ENCODE measurements at places on chromosomes 7 and 10.

- DNase-seq = no peak
Measured at GRCh38 chr7:116426428-116427156, 72.9 kb upstream of the CAV2 start.

GRCh38 chr10:121137533-121137932 is 286.4 kb downstream of the WDR11 start:
- no peak for DNase-seq

- no peak for DNase-seq
Measured at GRCh38 chr7:20197125-20197748, 19.9 kb downstream of the MACC1 start.

DNA sequence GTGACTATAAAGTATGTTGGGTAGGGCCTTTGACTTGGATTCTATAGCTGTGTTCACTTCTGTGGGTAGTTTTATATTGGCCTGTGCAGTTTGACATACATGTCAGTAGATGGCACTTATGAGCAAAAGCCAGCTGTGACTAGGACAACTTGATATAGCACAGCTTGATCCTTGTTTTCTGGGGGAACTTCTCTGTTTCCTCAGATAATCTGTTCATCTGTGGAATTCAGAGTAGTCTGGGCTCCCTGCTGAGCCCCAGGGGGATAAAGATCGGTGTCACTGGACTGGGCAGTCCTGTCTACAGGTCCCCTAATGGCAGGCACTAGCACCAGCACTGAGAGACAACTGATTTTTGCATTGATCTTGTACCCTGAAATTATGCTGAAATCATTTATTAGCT is 25.4 kb downstream of the CYP2C9 start:
- DNase-seq = no peak

- no peak for DNase-seq
Measured at GRCh38 chr7:90303241-90303640, 17.9 kb downstream of the FAM237B start.

DNA sequence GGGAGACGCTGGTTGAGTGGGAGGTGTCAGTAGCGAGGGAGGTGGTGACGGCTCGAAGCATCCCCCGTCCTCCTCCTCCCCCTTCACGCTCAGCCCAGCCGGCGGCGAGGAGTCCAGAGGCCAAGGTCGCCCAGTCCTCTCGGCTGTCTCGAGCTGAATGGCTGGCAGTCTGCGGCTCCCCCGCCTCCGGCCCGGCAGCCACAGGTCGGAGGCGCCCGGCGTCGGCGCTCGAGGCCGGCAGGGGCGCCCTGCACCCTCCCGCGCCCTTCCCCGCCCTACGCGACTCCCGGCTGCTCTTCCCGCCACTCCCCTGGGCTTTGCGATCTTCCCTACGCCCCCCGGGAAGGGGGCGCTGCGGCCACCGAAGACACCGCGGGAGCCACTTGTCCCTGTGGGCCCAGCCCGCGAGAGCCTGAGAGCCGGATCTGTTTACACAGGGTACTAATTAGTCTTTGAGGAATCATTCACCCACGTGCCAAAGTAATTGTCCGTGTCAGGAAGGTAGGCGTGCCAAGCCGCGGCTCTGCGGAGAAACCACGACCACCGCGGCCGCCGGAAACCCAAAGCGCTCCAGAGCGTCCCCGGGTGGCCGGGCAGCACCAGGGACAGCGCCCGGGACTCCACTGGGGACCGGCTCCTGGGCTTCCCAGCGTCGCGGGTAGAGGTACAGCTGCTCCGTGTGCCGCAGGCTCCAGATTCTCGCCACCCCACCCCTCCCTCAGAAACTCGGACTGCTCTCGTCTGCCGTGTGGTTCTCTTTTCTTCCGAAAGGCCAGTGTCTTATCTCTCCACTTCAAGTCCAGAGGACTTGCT is at the start of gene NXPH1:
NXPH1 (plus strand) TSS at position 133 of the 813 bp plus-strand sequence.
- DNase-seq = no peak

GRCh38 chr10:61943674-61944378 is 42.3 kb downstream of the ARID5B start:
- DNase-seq = no peak

DNA sequence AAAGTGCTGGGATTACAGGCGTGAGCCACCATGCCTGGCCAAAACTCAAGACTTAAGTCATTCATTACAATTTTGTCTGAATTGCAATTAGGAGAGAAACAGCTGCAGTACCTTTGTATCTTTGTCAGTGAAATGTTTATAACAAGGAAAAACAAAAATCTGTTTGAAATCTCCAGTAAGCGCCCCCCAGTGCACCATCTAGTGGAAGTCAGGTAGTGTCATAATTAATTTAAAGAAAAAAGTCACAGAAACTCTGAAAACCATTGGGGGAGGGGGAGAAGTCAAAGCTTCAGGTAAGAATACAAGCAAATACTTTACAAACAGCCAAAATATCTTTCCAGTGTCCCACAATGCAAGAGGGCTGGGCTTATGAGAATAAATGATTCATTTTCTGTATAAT is 2.8 kb downstream of the MPP7 start:
- DNase-seq = no peak

Measured in activated T-helper 1 cell treated with anti-CD3 and anti-CD28 coated beads, Interleukin-2, amount 50 U/mL, for 16 hours (primary cell).